Chondrocyte (in vitro differentiated cells): ENCODE measurements at places on chromosomes 16 and 17. TPM values are rescaled to one million over a fixed set of nuclear protein-coding genes. Genes with fewer than 3 reads are reported as not detected.
A peak's percentile ranks its signal among the peaks of the same experiment; 100 is the strongest.

PIRT gene
- total RNA-seq = not detected in 3 replicates

GRCh38 chr17:50046179-50046578, 9.7 kb upstream of the ITGA3 start:
- peak; percentile 56 for DNase-seq
- peaks cover 53% of the 10 kb centered on the region for H3K4me1 ChIP-seq
- H3K36me3 ChIP-seq = no peaks in the 10 kb centered on the region
- no peak overlapping the region for H3K4me3 ChIP-seq

DNA sequence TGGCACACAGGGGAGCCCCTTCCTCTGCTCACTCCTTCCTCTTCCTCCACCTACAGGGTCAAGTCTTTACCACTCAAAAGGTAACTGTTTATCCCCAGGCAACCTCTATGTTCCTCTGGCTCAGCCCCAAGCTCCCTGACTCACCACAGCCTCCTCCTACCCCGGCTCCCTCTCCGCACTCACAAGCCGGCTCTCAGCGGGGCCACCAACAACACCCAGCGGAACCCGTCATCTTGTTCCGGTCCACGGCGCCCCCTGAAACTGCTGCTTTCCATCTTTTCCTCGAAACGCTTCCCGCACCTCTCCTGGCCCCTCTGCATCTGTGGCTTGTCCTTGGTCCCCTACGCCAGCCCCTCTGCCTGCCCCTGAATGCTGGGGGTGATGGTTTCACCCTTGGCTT, 58.4 kb downstream of the NXN start:
- DNase-seq = no peak
- peaks cover 40% of the 10 kb centered on the region for H3K4me1 ChIP-seq
- H3K27me3 ChIP-seq = no peaks in the 10 kb centered on the region

LGALS9B gene
- total RNA-seq = not detected in 3 replicates

PSMC3IP gene
- 4.9 to 13.0 TPM (median 6.1 TPM) in 3 replicates for total RNA-seq

DNAI2 gene
- not detected in 3 replicates for total RNA-seq

- H3K4me3 ChIP-seq = no peak overlapping the region
- DNase-seq = no peak
- H3K36me3 ChIP-seq = peaks cover 16% of the 10 kb centered on the region
- peaks cover 61% of the 10 kb centered on the region for H3K4me1 ChIP-seq
- no peaks in the 10 kb centered on the region for H3K27me3 ChIP-seq
Measured at GRCh38 chr16:88389621-88390160, 6.9 kb downstream of the ZNF469 start.

DNA sequence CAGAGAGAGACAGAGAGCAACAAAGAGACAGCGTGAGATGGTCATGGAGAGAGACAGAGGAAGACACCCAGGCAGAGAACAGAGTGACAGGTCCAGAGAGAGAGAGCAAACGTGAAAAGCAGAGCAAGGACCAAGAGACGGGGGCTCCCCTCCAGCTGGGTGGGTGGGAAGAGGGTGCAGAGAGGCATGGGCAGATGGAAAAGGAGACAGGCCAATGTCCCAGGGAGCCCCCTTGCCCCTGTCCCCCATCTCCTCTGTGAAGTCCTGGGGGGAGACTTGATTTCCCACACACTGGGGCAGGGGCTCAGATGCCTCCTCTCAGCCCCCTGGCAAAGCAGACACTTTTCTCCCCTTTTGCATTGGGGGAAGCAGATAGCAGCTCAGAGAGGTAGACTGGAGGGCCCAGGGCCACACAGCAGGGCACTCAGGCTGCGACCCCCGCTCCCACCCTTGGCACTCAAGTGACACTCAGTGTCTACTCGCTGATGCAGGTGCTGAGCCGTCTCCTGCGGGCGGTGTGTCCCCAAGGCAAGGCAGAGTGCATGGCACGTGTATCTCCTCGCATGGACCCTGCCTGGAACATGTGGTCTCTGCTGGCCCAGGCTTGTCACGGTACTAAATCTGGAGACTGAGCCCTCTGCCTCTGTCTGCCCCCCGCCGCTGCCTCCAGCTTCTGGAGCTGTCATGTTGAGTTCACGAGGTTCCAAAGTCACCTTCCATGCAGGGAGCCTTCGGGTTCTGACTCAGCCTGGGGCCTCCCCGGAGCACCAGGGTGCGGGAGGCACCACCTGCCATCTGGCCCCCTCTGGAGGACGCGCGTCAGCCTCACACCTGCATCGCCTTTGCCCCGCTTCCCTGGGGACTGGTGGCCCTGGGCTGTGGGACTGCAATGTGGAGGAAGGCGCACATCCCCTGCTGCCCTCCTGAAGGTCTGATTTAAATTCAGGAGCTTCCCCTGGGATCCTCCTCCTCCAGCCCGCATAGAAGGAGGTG, 215.9 kb upstream of the GSE1 start:
- H3K27ac ChIP-seq = peak overlapping the region; percentile 94
- H3K4me1 ChIP-seq = peaks cover 44% of the 10 kb centered on the region
- peak; percentile 88 for DNase-seq
- no peak overlapping the region for H3K4me3 ChIP-seq
- H3K27me3 ChIP-seq = no peaks in the 10 kb centered on the region

GRCh38 chr16:86619239-86619794, 41.0 kb downstream of the FOXL1 start:
- DNase-seq = no peak
- no peak overlapping the region for H3K27ac ChIP-seq
- peaks cover 4% of the 10 kb centered on the region for H3K36me3 ChIP-seq
- no peaks in the 10 kb centered on the region for H3K27me3 ChIP-seq

GAST gene
- not detected in 3 replicates for total RNA-seq

DNA sequence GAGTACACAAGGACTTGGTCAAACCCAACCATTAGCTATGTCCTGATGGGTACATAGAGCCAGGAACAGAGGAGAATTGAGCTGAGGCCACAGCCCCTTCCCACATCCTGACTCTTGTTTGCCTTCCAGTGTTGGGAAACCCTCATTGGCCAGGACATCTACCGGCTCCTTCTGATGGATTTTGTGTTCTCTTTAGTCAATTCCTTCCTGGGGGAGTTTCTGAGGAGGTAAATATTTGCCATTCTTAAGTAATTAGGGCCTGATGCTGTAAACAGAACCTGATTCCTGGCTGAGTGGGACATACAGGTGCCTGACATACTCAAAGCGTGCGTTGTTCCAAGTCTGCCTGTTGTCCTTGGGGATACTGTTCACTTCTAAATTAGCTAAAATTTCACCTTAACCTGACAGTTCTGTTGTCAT, 42.6 kb downstream of the GDE1 start:
- no peak overlapping the region for H3K4me3 ChIP-seq
- no peak for DNase-seq
- H3K27ac ChIP-seq = no peak overlapping the region

- no peak overlapping the region for H3K27ac ChIP-seq
- no peak overlapping the region for H3K4me3 ChIP-seq
- no peak for DNase-seq
- peaks cover 1% of the 10 kb centered on the region for H3K36me3 ChIP-seq
- no peaks in the 10 kb centered on the region for H3K4me1 ChIP-seq
Measured at GRCh38 chr17:38536661-38537060, 69.1 kb downstream of the SRCIN1 start.

DNA sequence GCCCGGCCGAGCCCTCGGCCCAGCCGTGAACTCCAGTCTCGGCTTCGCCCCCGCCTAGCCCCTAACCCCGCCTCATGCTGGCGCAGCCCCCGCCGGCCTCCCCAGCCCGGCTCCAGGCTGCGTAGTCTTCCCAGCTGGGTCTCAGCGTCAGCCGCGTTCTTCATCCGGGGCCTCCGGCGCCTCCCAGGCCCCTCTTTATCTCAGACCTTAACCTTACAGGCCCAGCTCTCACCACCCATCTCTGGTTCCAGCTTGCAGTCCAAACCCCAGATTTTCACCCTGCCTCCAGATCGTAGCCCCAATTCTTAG, at the start of gene PROCA1:
Gene PROCA1, minus strand, starts transcription at position 166 of the 309 bp plus-strand sequence. CDS start 228 bp downstream, outside the sequence.
- H3K4me3 ChIP-seq = peak within 1 kb of the TSS; percentile 89
- peaks cover 16% of the 10 kb centered on the region for H3K36me3 ChIP-seq
- H3K4me1 ChIP-seq = peaks cover 43% of the 10 kb centered on the region

DNA sequence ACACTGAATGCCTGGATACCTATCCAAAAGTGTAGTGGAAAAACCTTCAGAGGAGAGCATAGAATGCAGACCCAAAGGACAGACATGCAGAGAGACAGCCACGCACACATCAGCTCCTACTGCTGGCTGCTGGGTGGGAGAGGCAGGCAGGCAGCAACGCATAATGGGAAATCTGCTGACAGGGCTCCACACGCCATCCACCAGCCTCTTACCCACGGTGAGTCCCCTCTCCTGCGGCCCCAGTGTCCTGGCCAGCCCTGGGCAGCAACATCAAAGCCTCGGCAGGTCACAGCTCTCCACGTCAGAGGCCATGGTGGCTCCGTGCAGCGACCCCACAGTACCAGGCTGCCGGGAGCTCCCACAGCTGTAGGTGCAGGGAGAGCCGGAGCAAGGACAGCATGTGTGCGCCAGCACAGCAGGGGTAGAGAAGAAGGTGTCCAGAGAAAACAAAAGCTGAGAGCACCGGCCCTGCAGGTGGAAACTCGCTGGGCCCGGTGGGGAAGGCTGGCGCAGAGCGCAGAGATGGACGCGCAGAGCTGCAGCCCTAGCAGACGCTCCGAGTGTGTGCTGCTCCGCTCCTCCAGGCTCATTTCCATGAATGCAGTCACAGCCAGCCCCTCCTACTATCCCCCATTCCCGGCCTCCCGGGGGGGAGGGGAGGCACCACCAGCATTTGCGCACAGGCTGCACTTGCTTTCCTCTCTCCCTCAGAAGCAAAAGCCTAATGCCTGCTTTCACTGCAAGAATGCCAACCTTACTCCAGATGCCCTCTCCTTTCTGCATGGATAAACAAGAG, 58.9 kb downstream of the CYTH1 start:
- no peaks in the 10 kb centered on the region for H3K27me3 ChIP-seq
- DNase-seq = no peak
- H3K36me3 ChIP-seq = no peaks in the 10 kb centered on the region
- H3K4me3 ChIP-seq = peak overlapping the region; percentile 64

RCVRN gene
- total RNA-seq = not detected in 3 replicates

GRCh38 chr17:82106688-82107305, 8.8 kb upstream of the FASN start:
- peak overlapping the region; percentile 32 for H3K27ac ChIP-seq
- no peak overlapping the region for H3K4me3 ChIP-seq
- peaks cover 20% of the 10 kb centered on the region for H3K4me1 ChIP-seq

- H3K36me3 ChIP-seq = peaks cover 34% of the 10 kb centered on the region
- no peak for DNase-seq
- H3K27ac ChIP-seq = peak overlapping the region; percentile 58
- H3K4me3 ChIP-seq = no peak overlapping the region
Measured at GRCh38 chr17:76772842-76773525, 35.1 kb downstream of the MFSD11 start.

MMP28 gene
- total RNA-seq = 5.1 to 8.6 TPM (median 7.9 TPM) in 3 replicates

C16orf78 gene
- not detected in 3 replicates for total RNA-seq

DNA sequence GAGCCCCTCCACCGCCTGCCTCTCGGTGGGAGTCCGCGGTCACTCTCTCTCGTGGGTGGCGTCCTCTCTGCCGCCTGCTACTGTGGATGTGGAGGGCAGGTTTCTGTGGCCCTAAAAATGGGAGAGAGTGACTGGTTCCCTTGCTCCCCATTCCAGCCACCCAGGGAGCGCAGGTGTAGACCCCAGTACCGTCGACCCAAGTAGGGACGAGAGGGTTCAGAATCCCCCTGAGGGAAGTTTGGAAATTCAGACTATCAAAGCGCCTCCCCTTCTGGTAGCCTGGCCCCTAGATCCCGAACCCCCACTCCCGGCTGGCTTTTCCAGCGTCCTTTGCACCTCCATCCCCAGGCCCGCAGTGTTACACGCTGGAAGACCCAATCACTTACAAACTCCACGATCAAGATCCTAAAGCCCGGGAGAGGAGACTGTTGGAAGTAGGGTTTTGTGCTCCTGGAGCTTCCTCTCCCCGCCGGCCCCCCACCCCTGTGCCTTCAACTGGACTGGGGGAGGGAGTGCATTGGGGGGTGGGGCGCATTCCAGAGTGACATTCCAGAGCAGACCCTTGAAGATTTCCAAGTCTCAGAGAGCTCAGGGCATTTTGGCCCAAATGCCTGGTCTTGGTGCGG, 991 bp downstream of the GPRC5C start:
- no peak for DNase-seq
- H3K36me3 ChIP-seq = peaks cover under 1% of the 10 kb centered on the region
- H3K27ac ChIP-seq = peak overlapping the region; percentile 70
- no peaks in the 10 kb centered on the region for H3K27me3 ChIP-seq

CCL8 gene
- total RNA-seq = not detected in 3 replicates

TBC1D3D gene
- 0.27 TPM in 1 of 3 replicates, not detected in the others for total RNA-seq

DNA sequence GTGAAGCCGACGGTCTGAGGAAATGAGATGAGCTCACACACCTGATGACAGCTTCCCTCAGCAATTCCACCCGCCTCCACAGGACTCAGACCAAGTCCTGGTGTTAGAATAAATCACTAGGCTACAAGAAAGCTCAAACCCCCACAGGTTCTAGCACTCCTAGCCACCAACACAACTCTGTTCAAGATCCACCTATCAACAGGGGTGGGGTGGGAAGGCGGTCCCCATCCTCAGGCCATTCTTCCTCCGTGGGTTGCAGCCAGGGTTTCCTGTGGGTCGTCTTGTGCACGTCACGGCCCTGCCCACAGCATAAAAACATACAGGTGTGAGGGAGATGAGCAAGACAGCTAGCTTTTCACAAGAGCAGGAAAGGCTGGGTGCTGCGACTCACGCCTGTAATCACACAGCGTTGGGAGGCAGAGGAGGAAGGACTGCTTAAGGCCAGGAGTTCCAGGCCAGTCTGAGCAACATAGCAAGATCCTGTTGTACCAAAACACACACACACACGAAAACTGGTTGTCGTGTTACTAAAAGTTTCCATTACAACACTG, 81.1 kb downstream of the ANKRD11 start:
- H3K27ac ChIP-seq = peak overlapping the region; percentile 59
- no peak overlapping the region for H3K4me3 ChIP-seq
- no peak for DNase-seq
- H3K4me1 ChIP-seq = peaks cover 88% of the 10 kb centered on the region
- no peaks in the 10 kb centered on the region for H3K36me3 ChIP-seq
- no peaks in the 10 kb centered on the region for H3K27me3 ChIP-seq

DNA sequence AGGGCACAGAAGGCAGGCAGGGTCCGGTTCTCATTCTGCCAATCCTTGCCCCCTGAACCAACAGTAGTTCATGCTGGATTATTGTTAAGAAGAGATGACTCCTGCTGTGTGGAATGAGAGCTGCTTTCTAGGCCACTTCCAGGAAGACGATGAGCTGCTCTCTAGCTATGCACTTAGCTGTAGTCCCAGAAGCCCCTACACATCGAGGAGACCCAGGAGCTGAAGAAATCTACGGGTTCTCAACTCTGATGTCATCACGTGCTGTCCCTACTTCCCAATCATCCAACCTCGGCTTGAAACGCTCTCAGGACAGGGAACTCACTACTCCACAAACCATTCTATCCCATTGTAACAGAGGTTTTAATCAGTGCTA, 29.0 kb upstream of the EMP2 start:
- H3K27ac ChIP-seq = no peak overlapping the region
- peaks cover 3% of the 10 kb centered on the region for H3K4me1 ChIP-seq
- no peaks in the 10 kb centered on the region for H3K36me3 ChIP-seq
- H3K27me3 ChIP-seq = peaks cover 19% of the 10 kb centered on the region

- peaks cover 33% of the 10 kb centered on the region for H3K27me3 ChIP-seq
- H3K27ac ChIP-seq = no peak overlapping the region
- no peaks in the 10 kb centered on the region for H3K36me3 ChIP-seq
- DNase-seq = peak; percentile 81
- H3K4me3 ChIP-seq = no peak overlapping the region
Measured at GRCh38 chr16:5007256-5007655, 26.5 kb downstream of the NAGPA start.

GRCh38 chr16:13038591-13038990, 137.2 kb downstream of the SHISA9 start:
- H3K36me3 ChIP-seq = no peaks in the 10 kb centered on the region
- DNase-seq = no peak
- no peak overlapping the region for H3K4me3 ChIP-seq
- no peak overlapping the region for H3K27ac ChIP-seq
- H3K27me3 ChIP-seq = no peaks in the 10 kb centered on the region
- H3K4me1 ChIP-seq = no peaks in the 10 kb centered on the region
